Stimulated activated CD8-positive, alpha-beta memory T cell treated with anti-CD3 and anti-CD28 coated beads, Interleukin-4, amount 100 ng/mL, for 4 hours (primary cell): ENCODE measurements at places on chromosomes 6 and 20.
A peak's percentile ranks its signal among the peaks of the same experiment; 100 is the strongest.

DNA sequence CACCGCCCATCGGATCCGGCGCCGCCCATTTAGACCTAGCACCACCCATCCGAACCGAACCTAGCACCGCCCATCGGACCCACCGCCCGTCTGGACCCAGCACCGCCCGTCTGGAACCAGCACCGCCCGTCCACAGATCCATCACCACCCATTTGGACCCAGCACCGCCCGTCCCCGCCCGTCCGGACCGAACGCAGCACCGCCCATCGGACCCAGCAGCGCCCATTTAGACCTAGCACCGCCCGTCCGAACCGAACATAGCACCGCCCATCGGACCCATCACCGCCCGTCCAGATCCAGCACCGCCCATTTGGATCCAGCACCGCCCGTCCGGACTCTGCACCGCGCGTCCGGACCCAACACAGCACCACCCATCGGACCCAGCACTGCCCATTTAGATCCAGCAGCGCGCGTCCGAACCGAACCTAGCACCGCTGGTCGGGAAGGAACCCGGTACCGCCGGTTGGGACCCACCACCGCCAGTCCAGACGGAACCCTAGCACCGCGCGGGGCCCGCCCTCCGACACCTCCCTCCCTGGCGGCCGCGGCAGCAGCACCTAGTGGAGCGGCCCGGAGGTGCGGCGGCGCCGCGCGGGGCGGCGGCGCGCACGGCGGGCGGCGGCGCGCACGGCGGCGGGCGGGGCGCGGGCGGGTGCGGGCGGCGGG, 348 bp upstream of the AFDN start:
- no peak for DNase-seq

DNA sequence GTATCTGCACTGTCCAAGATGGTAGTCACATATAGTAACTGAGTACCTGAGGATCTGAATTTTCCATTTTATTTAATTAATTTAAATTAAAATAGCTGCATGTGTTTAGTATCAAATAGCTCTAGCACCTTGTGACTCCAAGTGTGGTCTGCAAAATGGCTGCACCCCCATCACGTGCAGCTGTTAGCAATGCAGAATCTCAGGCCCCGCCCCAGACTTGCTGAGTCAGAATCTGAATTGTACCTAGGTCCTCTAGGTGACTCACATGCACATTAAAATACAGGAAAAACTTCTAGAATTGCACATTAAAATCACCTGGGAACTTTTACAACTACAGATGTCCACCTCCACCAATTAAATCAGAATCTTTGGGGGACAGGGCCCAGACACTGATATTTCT, 19.2 kb upstream of the FAM83C start:
- DNase-seq = no peak

GRCh38 chr6:27188885-27189418, 58.5 kb upstream of the PRSS16 start:
- peak; percentile 18 for DNase-seq

DNA sequence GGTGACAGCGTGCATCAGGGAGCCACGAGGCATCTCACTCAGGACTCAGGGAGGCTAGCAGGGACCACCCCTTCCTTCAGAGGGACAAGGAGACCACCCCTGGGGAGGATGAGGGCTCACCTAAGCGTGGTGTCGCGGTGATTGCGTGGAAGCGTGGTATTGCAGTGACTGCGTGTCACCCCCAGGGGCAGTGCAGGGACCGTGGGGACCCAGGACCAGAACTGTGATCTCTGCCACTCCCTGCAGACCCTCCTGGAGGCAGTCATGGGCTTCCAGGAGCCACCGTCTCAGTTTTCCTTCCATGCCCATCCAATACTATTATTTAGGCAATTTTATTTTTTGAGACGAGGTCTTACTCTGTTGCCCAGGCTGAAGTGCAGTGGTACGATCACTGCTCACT, 147.1 kb downstream of the TAF4 start:
- no peak for DNase-seq

- DNase-seq = no peak
Measured at GRCh38 chr20:52992632-52993031, 20.5 kb downstream of the TSHZ2 start.

DNA sequence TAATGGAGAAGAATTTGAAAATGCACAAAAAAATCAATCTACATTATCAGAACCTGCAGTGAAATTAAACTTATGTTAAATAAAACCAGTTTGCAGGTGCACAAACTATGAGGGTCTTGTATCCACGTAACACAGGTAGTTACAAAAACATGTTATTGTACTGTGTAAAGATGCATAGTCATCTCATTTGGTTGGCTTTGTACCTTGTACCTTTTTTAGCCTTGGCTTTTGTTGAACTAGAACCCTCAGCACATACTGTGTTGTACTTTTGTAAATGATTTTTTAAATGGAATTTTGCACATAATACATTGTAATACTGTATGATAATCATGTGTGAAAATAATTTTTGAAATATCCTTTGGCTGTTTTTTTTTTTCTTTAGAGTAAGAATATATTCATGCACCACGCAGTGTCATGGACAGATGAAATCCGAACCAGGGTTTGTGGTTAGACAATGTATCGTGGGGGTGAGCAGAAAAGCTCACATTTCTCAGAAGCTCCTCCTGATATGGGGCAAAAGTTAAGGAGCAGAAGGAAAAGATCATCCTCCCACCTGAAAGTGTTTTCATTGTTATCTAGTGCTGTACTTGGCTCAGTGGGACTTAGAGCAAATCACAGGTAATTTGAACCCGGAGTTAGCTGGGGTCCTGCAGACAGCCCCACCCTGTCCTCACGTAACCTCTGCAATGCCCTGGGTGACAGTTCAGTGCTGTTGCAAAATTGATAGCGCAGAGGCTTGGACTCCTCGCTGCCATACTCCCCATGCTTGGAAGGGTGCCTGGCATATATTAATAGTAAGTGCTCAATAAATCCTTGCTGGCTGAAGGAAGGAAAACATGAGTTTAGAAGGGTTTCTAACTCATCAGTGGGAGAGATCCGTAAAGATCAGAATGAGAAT, 14.8 kb upstream of the NAA20 start:
- DNase-seq = no peak
